ENCODE measurements at places on chromosomes 1 and 21.

DNA sequence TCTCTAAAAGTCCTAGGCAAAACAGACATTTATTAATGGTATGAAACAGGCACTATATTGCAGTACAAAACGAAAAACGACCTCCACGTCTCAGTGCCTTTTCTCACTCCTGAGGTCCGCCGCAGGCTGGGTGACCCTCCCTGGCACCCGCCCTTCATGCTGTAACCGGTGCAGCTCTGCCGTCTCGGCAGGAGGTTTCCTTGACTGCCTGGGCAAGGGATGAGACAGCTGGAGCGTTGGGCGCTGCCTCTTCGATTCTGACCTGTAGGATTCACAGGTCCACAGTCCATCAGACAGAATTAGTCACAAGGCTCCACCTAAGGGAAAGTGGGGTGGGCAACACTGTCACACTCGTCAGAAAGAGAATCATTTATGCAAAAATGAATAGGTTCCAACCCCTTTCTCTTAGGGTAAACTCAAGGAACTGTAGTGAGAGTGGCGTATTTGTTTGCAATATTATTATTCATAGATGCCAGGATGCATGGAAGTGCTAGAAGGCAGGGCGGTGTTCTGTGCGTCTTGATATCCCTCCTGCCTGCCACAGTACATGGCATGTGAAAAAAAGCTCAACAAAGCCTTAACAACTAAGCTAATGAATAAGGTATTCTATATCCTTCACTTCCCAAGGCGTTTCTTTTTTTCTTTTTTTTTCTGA, 23.5 kb upstream of the ZBTB18 start:
- no peak for DNase-seq

DNA sequence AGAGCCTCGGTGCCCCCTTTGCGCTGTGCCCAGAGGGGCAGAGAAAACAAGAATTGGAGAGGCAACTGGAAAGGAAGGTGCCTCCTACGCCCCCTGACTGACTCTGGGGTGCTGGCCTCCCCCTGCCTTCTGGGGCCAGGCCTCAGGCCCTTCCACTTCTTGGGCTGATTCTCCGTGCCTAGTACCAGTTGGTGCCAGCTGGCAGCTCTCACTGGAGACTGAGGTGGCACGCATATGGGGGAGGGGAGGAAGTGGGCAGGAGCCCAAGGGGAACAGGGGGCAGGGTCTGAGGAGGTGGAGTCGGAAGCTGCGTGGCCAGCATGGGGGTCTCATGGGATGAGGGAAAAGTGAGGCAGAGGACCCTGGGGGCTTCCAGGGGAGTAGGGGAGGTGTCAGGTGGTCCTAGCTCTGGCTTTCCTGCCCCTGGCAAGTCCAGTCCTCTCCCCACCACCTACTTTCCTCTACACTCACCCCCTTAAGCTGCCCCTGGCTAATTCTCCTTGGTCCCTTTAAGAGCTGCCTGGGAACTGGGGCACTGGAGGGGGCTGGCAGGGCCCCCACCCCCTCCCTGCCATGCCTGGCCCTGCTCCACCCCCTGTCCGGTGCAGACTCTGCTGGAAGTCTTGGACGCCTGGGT, 6.5 kb upstream of the SEMA4A start:
- DNase-seq = peak; percentile 48

- no peak for DNase-seq
These were observed 8.6 kb downstream of the S1PR1 start for GRCh38 chr1:101245246-101245927.

DNA sequence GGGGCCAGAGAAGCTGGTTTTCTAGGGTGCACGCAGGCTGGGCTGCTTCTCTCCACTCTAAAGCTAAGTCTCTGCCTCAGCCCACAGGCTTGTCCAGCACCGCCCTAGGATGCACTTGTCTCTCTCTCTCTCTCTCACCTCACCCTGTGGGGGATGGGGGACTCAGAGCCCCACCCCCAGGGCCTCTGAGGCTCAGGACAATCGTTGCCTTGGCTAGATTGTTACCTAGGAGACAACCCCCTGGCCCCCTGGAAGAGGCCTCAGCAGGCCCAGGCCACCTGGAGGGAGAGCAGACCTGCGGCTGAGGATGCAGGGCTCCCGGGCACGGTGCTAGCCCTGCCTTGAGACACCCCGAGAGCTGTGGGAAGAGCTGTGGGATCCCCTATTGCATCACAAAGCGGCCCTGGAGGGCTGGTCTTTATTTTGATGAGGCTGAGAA, at the start of gene ACTRT2:
Gene ACTRT2, plus strand, starts transcription at position 235 of the 439 bp plus-strand sequence. CDS start 220 bp downstream, outside the sequence.
- DNase-seq = no peak

- DNase-seq = no peak
These were observed 9.8 kb downstream of the ETV3L start for GRCh38 chr1:157089789-157090188.

- DNase-seq = no peak
These were observed 142.0 kb upstream of the ZNHIT6 start for GRCh38 chr1:85850238-85850637.

- DNase-seq = no peak
These were observed 17.2 kb upstream of the SLC25A44 start for GRCh38 chr1:156176610-156177210.
